Mesendoderm (in vitro differentiated cells): ENCODE measurements at places on chromosomes 4 and X.
A peak's percentile ranks its signal among the peaks of the same experiment; 100 is the strongest.

DNA sequence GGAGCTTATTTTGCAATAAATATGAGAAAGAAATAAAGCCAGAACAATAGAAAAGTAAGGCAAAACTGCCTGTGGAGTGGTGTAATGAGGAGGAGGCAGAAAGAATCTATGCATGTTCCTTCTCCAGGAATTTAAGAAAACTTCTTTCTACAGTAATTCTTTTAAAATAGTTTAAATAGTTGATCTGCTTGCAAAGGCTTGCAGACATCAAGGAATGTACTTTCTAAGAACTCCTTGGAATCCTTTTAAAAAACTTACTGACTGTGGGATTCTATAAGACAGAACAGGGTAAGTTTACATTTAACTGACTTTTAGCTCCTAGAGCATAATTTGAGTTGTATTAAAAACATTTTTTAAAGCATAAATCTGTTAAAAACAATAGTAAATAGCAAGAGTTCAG lies 63.2 kb upstream of the ALB start:
- DNase-seq, result peak; percentile 21

DNA sequence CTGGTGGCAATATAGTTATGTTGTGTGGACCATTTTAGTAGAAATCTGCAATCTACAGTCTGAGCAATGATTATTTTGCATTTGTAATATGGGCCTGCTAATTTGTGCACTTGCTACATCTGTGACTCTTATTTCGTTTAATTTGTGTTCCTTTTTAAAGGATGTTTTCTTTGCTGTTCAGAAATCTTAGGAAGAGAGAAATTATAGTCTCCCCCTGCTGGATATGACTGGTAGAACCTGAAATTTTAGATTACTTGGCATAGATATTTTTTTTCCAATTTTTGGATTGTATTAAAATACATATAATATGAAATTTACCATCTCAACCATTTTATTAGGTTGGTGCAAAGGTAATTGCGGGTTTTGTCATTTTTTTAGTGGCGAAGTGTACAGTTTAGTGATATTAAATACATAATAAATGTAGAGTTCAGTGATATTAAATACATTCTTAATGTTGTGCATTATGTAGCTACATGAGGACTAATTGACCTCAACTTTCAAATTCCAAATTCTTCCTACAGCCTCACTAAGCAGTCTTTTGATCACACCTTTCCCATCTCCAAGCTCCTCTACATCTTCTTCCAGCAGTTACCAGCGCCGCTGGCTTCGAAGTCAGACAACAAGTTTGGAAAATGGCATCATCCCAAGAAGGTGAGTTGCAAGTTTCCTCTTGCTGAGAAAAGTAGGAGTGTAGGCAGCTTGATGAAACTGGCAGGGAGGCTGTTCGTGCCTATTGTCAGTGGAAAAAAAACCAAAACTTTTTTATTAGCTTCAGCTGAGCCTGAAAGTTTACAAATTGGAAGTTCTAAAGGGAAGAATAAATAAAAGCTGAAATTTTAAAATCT lies 82.2 kb downstream of the FNIP2 start:
- DNase-seq, result no peak

GRCh38 chr4:153486281-153487151 lies 20.4 kb downstream of the TMEM131L start:
- peak; percentile 94 for DNase-seq

- no peak for DNase-seq
Observed at GRCh38 chr4:141021397-141022110, 111.7 kb downstream of the RNF150 start.

DNA sequence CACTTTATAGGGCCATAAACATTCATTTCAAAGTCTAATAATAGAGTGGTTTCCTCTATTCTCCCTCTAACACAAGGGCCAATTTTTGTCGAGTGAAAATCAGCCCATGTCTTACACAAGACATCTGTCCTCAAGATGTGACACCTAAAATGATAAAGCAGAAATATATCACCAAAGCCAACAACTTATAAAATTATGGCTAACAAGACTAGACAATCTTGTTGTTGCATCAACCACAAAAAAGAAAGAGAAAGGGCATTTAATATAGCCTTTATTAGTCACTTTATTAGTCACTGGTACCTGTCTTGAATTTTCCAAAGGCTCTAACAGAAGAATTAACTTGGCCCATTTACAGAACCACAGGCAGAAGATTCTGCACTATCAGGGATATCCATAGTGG lies 161.6 kb downstream of the SMIM20 start:
- no peak for DNase-seq

DNA sequence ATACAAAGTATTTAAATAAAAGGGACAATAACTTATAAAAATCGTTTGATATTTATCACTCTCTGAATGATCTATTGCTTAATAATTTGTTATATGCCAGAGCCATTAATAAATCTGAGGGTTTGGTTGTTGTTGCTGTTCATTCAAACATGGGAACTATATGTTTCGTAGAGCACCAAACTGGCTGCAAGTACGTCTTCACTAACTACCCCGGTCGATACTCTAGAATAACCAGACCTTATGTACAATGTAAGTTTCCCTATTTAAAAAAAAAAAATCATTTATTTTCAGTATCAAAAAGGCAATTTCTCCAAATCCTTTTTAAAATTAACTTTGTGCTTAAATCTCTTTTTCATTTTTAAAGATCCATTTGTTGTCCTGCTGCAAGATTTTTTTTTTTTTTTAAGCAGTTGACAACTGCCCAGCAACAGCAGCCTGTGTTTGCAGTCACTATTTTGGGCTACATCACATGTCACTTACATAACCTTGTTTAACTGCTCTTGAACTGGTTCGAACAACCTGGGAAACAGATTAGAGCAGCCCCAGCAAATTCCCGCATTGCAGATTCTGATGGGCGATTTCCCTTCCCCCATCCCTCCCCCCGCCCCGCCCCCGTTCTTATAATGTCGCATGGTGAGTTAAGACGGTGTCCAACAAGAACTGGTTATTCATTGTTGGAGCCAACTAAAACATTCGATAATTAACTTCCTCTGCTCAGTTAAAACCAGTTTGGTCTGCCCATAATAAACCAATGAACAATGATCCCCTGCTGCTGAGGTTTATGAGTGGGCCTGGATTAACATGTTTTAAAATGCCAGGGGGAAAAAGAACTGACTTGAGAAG lies 238.9 kb downstream of the NR3C2 start:
- DNase-seq, result peak; percentile 62

DNA sequence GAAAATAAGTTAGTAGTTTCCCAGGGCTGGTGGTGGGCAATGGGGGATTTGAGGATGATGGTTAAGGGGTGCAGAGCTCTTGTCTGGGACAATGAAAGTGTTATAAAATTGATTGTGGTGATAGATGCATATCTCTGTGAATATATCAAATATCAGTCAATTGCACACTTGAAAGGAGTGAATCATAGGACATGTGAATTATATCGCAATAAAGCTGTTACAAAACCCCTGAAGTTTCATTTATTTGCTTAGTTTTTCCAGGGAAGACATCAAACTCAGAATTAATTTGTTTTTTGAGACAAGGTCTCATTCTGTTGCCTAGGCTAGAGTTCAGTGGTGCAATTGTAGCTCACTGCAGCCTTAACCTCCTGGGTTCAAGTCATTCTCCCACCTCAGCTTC lies 17.9 kb upstream of the YIPF6 start:
- DNase-seq, result no peak

- peak; percentile 77 for DNase-seq
Observed at GRCh38 chrX:131841496-131842437, 181.3 kb upstream of the STK26 start.

GRCh38 chr4:85302756-85303155 lies 172.2 kb upstream of the ARHGAP24 start:
- DNase-seq, result no peak

- peak; percentile 95 for DNase-seq
Observed at GRCh38 chr4:113645771-113646441, 115.6 kb downstream of the CAMK2D start.

- DNase-seq, result no peak
Observed at GRCh38 chr4:153119626-153120025, 84.6 kb upstream of the TRIM2 start.
